ENCODE measurements at places on chromosomes 12 and 14.

GRCh38 chr12:5076761-5077160, 33.1 kb downstream of the KCNA5 start:
- no peak overlapping the region for H3K4me3 ChIP-seq
- H3K27me3 ChIP-seq: no peaks in the 10 kb centered on the region
- no peak for DNase-seq
- H3K4me1 ChIP-seq: peaks cover 21% of the 10 kb centered on the region
- no peak overlapping the region for H3K27ac ChIP-seq

DNA sequence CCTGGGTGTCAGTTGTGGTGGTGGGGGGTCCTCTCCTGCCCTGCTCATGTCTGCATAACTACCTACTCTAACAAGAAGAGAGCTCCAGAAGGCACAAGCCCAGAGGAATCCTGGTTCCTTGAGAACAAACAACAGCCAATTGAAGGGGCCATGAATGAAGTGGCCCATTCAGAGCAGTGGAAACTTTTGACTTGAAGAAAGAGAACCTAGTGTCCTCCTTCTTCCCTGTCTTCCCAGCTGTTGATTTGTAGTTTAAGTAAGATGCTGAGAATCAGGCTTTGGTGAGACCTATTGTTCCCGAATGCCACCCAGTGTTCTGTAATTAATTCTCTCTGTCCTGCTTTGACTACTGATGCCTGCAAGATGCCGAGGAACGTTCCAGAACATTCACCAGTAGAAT, 79.2 kb downstream of the C14orf132 start:
- no peaks in the 10 kb centered on the region for H3K27me3 ChIP-seq
- H3K36me3 ChIP-seq: no peaks in the 10 kb centered on the region
- no peak overlapping the region for H3K4me3 ChIP-seq

- peaks cover 6% of the 10 kb centered on the region for H3K4me1 ChIP-seq
- no peak overlapping the region for H3K27ac ChIP-seq
- H3K4me3 ChIP-seq: no peak overlapping the region
- no peaks in the 10 kb centered on the region for H3K27me3 ChIP-seq
- peak; percentile 56 for DNase-seq
- peaks cover 13% of the 10 kb centered on the region for H3K36me3 ChIP-seq
Observed at GRCh38 chr12:109927622-109928021, 27.5 kb downstream of the TCHP start.

DNA sequence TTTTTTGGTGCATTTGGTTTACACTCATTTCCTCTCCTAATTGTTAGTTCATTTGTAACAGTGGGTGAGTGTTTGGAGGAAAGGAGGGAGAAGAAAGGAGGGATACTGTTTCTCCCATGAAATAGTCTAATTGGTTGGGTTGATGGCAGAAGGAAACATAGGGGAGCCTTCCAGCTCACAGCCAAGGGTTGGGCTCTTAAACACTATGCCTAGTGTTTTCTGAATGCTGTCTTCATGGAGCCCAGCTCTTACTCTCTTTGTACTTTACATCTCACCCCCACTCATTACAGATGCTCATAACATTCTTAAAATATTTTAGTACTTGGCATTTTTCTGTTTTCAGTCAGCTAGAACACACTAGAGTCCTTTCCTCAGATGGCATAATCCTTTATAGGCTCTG, 38.2 kb downstream of the BAZ2A start:
- H3K27me3 ChIP-seq: no peaks in the 10 kb centered on the region
- no peak for DNase-seq
- H3K27ac ChIP-seq: peak overlapping the region; percentile 15

DNA sequence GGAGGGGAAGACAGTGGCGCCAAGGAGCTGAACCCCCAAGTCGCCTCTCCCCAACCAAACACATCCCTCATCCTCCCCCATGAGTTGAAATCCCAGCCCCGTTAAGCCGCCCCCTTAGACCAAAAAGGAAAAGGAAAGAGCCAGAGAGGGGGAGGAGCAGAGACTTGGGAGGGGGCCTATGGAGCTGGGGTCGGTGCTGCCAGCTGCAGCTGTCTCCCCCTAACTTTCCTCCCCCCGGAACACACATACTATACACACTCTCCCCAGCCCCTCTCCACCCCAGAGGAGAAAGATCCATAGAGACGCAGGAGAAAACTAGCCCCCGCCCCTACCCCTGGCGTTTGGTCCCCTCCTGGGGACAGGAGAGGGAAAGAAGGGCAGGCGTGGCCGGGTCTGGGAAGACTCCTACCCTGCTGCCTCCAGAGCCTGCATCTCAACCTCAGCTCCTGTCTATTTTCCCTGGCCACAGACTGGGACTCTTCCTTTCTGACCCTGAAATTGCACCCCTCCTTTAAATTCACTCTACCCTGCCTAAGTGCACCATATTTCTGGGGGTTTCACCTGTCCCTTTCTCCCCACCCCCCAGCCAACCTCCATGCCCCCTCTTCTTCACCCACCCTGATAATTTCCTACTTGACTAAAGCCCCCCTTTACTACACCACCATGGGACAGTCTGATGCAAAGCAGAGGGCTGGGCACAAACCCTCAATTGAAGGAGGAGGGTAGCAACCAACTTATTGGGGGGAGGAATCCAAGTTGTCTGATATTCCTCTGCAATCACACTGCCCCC, 1.7 kb upstream of the HOXC9 start:
- H3K36me3 ChIP-seq: no peaks in the 10 kb centered on the region
- DNase-seq: no peak
- H3K4me3 ChIP-seq: no peak overlapping the region
- H3K27ac ChIP-seq: no peak overlapping the region
- no peaks in the 10 kb centered on the region for H3K4me1 ChIP-seq

- no peaks in the 10 kb centered on the region for H3K4me1 ChIP-seq
- no peaks in the 10 kb centered on the region for H3K36me3 ChIP-seq
- no peak overlapping the region for H3K27ac ChIP-seq
- no peak overlapping the region for H3K4me3 ChIP-seq
- DNase-seq: no peak
- peaks cover 4% of the 10 kb centered on the region for H3K27me3 ChIP-seq
Observed at GRCh38 chr12:6384499-6385436, 806 bp downstream of the LTBR start.
